ENCODE measurements at places on chromosomes 7 and 10.

GRCh38 chr7:122412441-122412840 lies 107.9 kb upstream of the FEZF1 start:
- DNase-seq: no peak

DNA sequence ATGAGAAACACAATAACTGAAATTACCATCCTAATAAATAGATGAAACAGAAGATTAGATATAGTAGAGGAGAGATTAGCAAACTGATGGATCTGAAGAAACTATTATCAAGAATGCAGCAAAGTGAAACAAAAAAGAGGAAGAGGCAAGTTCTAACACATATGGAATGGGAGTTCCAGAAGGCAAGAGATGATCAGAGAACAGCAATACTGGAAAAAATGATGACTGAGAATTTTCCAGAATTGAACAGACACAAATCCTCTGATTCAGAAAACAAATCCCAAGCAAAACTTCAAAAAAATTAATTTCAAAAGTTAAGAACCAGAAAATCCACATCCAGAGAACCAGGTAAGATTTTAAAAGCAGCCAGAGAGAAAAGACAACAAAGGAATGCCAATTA lies 20.2 kb upstream of the CYREN start:
- no peak for DNase-seq

DNA sequence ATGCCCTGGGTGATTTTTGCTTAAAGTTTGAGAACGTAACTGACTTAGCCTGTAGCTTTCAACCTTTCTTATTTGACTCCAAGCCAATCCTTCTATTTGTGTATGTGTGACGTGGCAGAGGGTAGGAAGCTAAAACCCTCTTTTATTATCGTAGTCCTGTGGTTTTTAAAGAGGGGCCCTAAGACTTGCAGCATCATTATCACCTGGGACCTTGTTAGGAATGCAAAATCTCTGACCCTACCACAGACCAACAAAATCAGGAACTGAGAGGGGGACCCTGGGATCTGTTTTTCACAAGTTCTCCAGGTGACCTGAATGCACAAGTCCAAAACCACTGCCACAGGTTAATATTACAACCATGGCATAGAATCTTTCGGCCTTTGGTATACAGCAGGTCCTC lies 80.1 kb downstream of the OSBPL3 start:
- no peak for DNase-seq

DNA sequence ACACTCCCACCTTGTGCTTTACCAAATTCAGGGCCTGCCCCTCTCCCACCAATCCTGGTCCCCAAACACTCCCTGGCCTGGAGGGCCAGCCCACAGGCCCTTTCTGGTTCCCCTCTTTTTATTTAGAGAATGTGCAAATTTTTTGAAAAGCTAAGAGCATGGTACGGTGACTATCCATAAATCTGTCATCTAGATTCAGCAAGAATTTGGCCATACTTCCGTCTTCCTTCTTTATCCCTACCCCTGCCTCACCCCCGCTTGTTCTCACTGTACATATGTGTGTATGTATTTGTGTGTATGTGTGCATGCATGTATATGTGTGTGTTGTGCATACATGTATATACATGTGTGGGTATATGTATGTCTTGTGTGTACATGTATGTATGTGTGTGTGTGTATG lies 8.1 kb upstream of the TBRG4 start:
- DNase-seq: no peak

GRCh38 chr10:125633517-125633999 lies 49.4 kb downstream of the TEX36 start:
- DNase-seq: no peak

- DNase-seq: no peak
These were observed 118.5 kb upstream of the CHST15 start for GRCh38 chr10:124211921-124212320.

GRCh38 chr7:157224627-157225026 lies 85.9 kb downstream of the UBE3C start:
- no peak for DNase-seq

GRCh38 chr7:28349637-28350036 lies 62.7 kb upstream of the CREB5 start:
- DNase-seq: no peak

GRCh38 chr10:125554016-125554703 lies 128.8 kb downstream of the TEX36 start:
- no peak for DNase-seq

Measured in amniotic stem cell (primary cell).